ENCODE measurements at places on chromosomes 5 and 9.

DNA sequence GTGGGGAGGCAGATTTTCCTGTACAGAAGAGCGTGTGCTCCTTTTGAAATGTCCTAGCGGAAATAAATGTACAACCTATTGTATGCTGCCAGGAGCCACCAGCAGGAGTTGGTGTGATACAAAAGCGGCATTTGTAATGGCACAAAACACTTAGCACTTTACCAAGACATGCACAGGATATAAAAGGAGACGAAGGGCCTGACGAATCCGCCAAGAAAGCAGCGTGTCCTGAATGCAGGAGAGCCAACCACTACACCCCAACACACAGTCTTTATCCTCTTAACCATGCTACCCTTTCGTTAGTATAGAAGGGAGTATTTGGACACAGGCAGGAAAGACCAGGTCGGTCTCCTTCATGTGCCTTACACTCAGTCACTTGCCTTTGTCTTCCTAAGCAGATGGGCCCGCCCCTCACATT, 218.1 kb downstream of the TRIM32 start:
- DNase-seq, result no peak

DNA sequence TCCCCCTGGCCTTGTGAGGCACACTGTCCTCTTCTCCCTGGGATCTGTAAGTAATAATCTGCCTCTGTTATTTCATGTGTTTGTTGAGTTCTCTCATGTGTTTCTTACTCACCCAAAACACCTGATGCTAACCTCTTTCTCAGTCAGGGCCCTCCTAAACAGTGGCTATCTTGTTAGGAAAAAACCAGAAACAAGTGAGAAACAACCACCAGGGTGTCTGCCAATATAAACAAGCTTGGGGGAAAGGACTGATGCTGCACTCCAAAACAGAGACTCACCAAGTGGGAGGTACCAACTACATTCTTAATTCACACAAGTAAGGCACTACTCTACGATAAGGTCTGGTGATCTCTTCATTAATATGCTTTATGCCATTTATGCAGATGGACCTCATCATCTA, 564.4 kb downstream of the SEMA5A start:
- DNase-seq, result no peak

DNA sequence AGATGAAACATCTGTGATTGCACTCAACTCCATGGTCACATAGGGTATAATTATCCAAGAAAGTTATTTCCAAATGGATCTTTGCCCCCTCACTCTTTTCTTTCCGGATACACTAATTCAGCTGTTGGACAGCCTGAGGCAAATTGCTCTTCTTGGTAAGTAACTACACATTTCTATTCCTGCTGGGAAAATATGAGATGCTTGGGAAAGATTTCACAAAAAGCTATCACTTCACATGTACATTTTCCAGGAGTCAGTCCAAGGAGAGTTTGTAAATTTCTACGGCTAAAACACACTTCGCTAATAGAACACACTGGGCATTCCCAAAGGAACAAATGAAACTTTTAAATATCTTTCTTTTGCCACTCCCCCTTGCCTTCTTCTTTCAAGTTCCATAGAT, 123.0 kb upstream of the GRIA1 start:
- DNase-seq, result no peak

DNA sequence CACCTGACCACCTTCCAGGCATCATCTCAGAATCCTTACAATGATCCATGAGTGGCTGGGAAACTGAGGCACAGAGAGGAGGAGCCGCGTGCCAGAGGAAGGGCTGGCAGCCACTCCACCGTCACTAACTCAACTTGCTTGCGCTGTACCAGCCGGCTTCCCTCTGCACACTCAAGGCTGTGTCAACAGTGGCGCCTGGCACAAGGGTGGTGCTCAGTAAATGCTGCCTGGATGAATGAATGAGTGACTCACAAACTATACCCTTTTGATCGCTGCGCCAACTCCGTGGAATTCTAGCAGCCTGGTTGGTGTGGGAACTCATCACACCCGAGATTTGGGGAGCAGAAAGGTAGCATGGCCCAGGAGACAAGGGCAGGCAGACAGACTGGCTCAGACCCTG, 21.9 kb downstream of the PRRX2 start:
- DNase-seq, result no peak

DNA sequence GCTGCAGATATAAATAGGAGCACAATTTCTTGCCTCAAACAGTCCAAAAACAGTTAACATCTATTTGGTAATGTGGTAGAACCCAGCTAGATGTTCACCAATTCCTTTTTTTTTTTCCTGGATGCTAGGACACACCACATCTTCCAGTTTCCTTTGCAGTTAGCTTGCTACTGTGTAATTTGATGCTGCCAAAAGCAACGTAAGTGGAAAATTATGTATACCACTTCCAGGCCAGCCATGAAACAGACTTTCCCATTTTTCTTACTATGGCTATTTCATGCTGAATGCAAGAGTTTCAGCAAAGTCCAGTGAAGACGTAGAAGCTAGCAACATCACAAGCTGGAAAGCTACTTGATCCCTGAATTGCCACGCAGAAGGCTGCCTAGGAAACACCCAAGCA, 667.2 kb downstream of the TLE1 start:
- no peak for DNase-seq

DNA sequence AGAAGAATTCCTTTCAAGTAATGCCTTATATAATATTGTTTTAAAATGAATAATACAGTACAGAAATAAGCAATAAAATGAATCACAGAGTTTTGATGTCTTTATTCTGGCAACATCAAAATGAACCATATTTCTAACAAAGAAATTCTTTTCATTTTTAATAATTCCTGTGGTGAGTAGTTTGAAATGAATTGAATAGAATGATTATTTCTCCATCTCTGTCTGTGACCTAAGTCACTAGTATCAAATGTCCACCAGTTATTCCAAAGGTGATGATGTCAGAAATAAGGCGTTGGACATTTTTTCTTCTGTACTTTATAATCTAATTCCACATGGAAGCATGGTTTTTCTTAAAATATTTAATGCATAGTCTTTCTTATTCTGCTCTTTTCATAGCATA, 106.2 kb downstream of the ADAMTSL1 start:
- no peak for DNase-seq

DNA sequence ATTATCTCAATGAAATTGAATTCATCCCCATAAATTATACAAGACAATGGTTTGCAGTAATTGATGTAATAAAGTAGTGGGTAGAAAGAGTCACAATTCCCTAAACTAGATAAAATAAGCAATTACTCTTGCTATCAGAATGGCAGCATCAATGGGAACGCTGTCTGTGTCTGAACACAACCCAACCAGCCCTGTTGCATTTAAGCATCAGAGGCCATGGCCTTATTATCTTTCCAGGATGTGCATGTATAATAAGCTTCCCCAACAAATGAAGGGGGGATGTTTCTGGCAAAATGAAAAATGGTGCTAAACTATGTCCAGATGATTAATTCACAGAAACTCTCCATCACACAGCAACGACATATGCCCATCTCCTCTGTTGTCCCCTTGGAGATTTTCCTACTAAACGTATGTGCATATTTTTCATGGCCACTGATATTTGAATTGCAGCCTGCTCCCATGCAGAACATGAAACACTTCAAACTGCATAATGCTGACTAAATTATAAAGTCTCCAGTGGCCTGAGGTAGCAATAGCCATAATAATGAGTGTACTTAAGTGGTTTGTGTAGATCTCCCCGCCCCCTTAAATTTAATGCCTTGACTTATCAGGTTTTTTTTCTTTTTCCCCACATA, 306.9 kb upstream of the ADAMTS16 start:
- no peak for DNase-seq

- DNase-seq, result no peak
Observed at GRCh38 chr9:29198861-29199260, 1625.6 kb upstream of the C9orf72 start.

DNA sequence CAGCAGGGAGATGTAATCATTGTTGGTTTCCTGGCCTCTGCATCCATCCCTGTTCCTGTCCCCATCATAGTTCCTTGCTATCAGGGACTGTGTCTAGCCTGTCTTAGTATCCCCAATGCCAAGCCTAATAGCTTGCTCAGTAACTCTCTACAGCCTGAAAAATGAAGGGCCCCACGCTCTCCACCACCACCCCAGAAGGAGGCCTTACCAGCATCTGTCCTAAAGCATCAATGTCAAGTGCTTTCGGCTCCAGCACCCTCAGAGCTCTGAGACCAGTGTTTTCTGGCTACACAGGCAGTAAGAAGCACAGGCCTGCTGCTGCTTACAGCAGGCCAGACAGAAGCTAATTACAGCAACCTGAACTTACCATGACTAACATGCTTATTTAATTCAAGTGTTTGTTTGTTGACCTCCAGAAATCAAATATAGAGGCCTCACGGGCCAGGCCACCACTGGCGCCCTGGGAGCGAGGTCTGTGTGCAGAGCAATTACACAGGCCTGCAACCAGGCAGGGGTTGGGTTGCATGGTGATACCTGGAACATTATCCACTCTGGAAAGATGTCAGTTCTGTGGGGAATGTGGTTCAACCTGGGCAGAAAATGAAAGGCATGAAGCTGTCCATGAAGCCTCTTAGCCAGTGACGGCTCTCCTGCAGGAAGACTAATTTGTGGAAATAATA, 124.3 kb downstream of the SLC1A3 start:
- no peak for DNase-seq

DNA sequence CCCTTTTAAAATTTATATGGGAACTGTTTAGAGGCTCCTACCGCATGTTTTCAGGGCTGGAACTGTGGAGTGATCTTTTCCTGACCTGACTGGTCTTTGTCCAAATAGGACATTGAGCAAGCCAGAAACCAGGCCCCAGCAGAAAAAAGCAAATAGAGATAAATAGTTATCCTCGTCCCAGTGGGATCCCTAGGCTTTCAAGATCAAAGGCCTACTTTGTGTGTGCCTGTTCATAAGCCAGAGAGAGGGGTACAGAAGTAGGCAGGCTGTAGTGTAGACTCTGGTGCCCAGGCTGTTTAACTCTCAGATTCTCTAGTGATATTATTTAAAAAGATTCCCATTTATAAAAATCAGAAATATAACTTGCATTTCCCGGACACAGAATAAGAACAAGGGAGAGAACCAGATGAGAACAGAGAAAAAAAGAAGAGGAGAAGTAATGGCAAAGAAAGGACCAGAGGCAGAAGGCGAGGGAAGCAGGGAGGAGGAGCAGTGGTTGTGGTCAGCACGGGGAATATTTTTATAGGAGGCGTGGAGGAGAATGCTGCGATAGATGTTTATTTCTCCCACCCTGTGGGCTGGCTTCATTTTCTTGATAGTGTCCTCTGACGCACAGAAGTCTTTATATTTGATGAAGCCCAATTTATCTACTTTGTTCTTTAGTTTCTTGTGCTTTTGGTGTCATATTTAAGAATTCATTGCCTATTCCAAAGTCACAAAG, 101.2 kb downstream of the AOPEP start:
- no peak for DNase-seq

DNA sequence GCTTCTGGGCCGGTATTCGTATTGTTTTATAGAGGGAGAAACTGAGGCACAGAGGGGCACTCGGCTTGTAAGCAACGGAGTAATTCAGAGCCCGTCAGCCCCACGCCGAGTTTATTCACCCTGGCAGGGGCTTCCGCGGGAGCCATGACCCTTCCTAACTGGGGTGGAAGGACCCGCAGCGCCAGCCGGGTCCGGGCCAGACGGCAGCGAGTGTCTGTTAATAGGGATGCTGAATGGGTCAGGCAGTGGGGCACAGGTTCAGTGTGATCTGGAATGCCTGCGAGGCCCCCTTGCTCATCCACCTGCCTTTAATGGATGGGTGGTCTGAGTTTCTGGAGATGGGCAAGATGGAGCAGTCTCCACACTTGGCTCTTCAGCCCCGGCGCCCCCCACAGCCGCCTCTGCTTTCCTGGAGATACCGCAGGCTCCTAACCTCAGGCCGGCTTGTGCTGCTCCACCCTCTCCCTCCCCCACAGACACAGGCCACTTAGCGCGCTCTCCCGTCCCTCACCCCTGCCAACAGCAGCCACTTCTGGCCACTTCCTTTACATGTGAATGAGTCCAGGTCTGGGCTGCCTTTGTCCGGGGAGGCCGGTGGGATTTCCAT, 147.1 kb downstream of the ERCC6L2 start:
- no peak for DNase-seq

- DNase-seq, result no peak
Observed at GRCh38 chr9:137041124-137041523, 4.9 kb downstream of the NPDC1 start.

- no peak for DNase-seq
Observed at GRCh38 chr5:102857076-102857818, 102.1 kb downstream of the PAM start.

- no peak for DNase-seq
Observed at GRCh38 chr5:59790376-59790775, 103.2 kb downstream of the PDE4D start.

DNA sequence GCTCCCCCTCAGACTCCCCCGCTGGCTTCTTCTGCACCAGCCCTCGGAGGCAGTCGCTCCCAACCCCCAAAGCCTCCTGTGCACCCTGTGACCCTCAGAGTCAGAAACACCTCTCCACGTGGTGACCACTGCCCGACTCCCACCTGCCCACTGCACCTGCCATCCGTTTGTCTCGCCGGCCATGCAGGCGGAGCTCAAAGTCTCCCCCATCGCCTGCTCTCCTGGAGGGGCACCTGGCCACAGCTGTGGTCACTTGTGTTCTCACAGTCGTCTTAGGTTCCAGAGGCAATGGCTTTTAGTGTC, 38.2 kb downstream of the MRPL36 start:
- DNase-seq, result no peak

- no peak for DNase-seq
Observed at GRCh38 chr9:84759300-84759750, 89.8 kb downstream of the NTRK2 start.

DNA sequence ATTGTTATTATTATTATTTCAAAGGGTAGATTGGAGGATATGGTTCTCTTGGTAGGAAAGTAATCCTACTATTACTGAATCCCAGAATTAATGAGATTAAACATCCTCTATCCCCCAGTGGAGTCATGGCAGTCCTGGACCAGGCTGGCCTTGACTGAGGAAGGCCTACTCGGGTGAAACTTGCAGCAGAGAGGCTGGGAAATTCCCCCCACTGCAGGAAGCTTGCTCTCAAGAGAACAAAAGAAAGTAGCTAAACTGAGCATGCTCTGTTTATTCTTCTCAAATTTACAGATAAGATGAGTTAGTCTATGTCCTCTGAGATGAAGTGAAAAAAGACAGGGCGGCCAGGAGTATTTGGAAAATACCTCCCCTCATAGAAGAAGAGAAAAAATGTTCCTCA, 233.9 kb upstream of the RPS23 start:
- DNase-seq, result no peak

DNA sequence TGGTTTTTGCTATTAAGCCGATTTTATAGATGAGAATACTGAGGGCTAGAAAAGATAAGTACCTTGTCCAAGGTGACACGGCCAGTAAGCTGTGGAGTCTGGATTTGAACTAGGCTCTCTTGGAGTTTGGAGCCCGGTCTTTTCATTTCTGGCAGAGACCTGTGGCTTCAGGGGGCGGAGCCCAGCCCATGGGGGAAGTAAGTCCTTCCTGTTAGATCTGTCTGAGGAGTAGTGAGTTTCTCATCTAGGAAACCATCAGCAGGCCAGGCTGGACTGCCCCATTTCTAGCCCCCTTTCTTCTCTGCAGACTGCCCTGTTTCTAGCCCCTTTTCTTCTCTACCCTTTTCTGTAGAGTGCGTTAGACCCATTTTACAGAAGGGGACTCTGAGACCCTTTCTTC, 521 bp upstream of the PTGS1 start:
- no peak for DNase-seq

Data from renal pelvis (tissue), 12 donors.